Hepatocyte (in vitro differentiated cells): ENCODE measurements at places on chromosomes 1 and 21. TPM values are rescaled to one million over a fixed set of nuclear protein-coding genes. Genes with fewer than 3 reads are reported as not detected.

SELL gene
- polyA plus RNA-seq, result 1.1 and 2.2 TPM in 2 replicates

GJA8 gene
- not detected in 2 replicates for polyA plus RNA-seq

C1orf146 gene
- not detected in 2 replicates for polyA plus RNA-seq

HCRTR1 gene
- polyA plus RNA-seq, result 0.68 TPM in 1 of 2 replicates, not detected in the other

LYPD8 gene
- not detected in 2 replicates for polyA plus RNA-seq

GRCh38 chr1:204108312-204109141 is 35.6 kb downstream of the SOX13 start:
- no peak for DNase-seq

- DNase-seq, result no peak
Measured at GRCh38 chr1:7554385-7555235, 216.5 kb upstream of the VAMP3 start.

- DNase-seq, result no peak
Measured at GRCh38 chr1:84973498-84974334, 23.2 kb downstream of the MCOLN2 start.

GRCh38 chr1:31467005-31467674 is 54.1 kb downstream of the SERINC2 start:
- DNase-seq, result peak; percentile 55
